ENCODE measurements at places on chromosomes 5 and 9.

GRCh38 chr5:81017320-81017719 is 57.2 kb downstream of the RASGRF2 start:
- no peak for DNase-seq

DNA sequence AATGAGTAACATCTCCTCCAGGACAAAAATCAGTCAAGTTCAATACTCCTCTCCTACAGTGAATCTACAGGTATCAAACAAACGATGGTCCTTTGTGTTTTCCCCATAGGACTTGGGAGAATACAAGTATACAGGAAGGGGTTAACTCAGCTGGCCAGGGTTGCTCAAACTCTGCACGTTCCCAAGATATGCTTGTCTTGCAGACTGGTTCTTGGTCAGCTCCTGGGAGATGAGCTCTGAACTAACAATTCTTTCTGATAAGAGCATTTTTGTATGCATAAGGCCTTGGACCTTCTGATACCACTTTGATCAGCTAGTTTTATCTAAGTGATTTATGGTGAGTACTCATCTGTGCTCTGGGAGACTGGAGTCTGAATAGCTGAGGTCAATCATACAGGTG is 42.1 kb downstream of the LOX start:
- no peak for DNase-seq

DNA sequence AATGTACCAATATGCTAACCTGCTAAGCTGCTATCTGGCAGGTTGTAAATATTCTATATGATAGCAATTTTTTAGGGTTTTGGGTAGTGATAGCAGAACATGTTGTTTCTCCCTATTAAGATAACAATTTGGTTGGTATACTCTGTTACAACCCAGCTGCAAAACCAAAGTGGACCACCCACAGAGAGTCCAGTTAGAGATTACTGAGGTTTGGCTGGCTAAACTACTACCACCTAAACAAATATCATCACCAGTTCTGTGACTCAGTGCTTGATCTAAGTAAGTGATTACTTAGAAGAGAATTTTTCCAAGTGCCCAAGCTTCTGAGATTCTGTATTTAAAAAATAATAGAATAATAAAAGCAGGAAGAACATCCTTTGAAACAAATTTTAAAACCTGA is 72.3 kb downstream of the XRCC4 start:
- DNase-seq, result peak; percentile 13

GRCh38 chr5:181263633-181264032 is 2.7 kb upstream of the TRIM52 start:
- no peak for DNase-seq

GRCh38 chr5:55364537-55365055 is 56.8 kb downstream of the MTREX start:
- no peak for DNase-seq

GRCh38 chr9:38274800-38275199 is 117.7 kb upstream of the ALDH1B1 start:
- no peak for DNase-seq

DNA sequence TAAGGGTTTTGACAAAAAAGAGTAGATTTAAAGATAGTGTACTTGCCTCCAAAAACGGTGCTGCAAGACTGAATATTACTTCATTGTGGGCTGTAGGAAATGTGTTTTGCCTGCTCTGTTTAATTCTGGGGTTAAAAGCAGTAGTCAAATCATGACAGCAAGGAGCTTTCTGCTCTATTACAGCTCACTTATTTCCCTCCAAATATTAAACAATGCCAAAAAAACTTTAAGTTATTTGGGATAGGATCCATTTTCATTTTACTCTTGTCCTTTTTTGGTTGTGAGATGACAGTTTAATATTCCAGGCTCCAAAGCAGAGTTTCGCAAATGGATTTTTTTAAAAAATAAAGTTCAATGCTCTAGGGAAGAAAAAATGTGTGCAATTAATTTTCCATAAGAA is 340.4 kb upstream of the RGMB start:
- DNase-seq, result no peak

GRCh38 chr9:135994501-135995192 is 33.5 kb upstream of the UBAC1 start:
- DNase-seq, result no peak

- DNase-seq, result no peak
These were observed 64.2 kb upstream of the STK32A start for GRCh38 chr5:147170603-147171002.

- peak; percentile 25 for DNase-seq
These were observed 262.9 kb downstream of the PIK3R1 start for GRCh38 chr5:68478301-68479095.

- DNase-seq, result no peak
These were observed 29.3 kb upstream of the STOM start for GRCh38 chr9:121399126-121399882.

DNA sequence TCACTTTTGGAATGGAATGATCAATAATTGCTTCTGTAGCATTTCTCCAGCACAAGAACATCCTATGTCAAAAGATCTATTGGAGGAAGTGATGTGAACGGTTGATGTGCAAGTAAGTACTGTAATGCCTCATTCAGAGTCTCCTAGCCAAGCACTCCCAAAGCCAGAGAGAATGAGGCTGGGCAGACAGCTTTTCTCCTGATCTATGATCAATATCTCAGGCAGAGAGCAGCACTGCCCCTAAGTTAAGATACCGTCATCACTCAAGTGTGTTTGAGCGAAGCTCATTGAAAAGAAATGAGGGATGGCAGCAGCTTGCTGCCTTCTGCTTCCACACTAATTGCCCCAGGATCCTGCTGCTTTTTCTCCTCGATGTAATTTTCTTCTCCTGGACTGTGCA is 324.1 kb upstream of the GRAMD2B start:
- no peak for DNase-seq
